Diencephalon (tissue), 1 donor: ENCODE measurements at places on chromosomes 5 and 9. TPM values are rescaled to one million over a fixed set of nuclear protein-coding genes. Genes with fewer than 3 reads are reported as not detected.

PAPPA gene
- total RNA-seq = 1.8 TPM

SRA1 gene
- total RNA-seq = 23.8 TPM

SPOCK1 gene
- 53.3 TPM for total RNA-seq

PCDH12 gene
- 3.2 TPM for total RNA-seq

ARID3C gene
- 0.69 TPM for total RNA-seq

SLC6A19 gene
- total RNA-seq = not detected
